ENCODE measurements at places on chromosomes 13 and 19.

GRCh38 chr13:52136763-52137162 lies 7.9 kb upstream of the NEK5 start:
- DNase-seq: no peak

- DNase-seq: no peak
Observed at GRCh38 chr13:61415749-61416148, at the start of gene PCDH20. PCDH20 (minus strand) TSS chr13:61415849; CDS start chr13:61415158, 691 bp downstream.

GRCh38 chr13:80011448-80012212 lies 329.3 kb downstream of the SPRY2 start:
- DNase-seq: no peak

GRCh38 chr19:4519521-4520277 lies 1.4 kb upstream of the PLIN4 start:
- DNase-seq: no peak

- DNase-seq: no peak
Observed at GRCh38 chr13:80778297-80778696, 437.4 kb upstream of the SPRY2 start.

DNA sequence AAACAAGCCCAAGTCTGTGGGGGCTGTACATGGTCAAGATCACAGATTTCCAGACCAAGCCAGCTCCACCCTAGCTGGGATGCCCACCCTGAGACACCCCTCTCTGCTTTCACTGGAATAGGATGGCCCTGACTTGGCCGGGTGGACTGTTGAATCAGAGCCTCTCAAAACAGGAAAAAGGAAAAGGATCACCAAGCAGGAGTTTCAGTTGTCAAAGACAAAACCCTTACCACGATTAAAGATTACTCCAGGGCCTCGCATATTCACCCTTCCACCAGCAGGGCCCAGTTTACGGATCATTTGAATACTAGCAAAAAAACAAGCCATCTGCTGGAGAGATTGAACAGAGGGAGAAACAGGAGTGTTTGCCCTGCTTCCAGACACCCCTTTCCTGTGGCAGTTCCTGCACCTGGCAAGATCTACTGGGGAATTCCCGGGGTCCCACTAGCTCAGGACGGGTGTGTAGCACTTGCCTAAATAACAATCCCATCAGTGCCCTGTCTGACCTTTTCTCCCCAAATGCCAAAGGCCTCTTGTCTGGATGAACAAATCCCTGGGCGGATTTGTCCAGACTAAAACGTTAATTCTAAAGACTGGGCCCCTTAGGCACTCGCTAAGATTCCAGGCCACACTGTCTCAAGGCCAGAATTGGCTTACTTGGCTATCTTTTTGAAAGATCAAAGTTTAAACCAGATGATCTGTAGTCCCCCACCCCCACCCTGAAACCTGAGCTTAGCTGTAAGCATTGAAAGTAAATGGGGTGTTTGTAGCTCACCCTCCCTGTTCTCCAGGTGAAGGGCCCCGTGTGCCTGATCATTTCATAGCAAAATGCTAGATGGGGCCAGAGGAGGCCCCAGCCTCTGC lies 38.4 kb downstream of the ACTN4 start:
- DNase-seq: no peak

GRCh38 chr13:106385654-106386053 lies 149.8 kb downstream of the EFNB2 start:
- DNase-seq: no peak

GRCh38 chr19:9768175-9769112 lies at the start of gene ZNF846:
ZNF846 (minus strand) TSS chr19:9768738; CDS start chr19:9764950, 3,788 bp downstream.
- peak; percentile 89 for DNase-seq

DNA sequence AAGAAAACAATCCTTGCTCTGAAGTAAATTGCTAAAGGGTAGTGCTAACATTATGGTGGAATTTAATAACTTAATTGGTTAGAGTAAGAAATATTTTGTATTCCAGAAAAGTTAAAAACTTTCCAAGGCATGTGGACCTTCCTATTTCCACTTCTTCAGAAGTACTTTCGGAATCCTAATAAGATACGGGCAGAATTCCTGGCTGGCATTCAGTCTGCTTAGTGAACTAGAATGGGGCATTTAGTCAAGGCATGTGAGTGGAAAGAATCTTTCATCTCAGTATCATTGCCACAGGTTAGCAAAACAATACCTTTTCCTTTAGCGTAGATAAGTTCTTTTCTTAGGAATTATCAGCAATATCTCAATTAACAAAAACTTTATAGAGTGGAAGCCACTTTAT lies 85.1 kb downstream of the TNFRSF19 start:
- DNase-seq: no peak

GRCh38 chr19:5484398-5485285 lies 29.4 kb downstream of the ZNRF4 start:
- no peak for DNase-seq

- no peak for DNase-seq
Observed at GRCh38 chr13:25118378-25118905, 22.5 kb downstream of the PABPC3 start.

DNA sequence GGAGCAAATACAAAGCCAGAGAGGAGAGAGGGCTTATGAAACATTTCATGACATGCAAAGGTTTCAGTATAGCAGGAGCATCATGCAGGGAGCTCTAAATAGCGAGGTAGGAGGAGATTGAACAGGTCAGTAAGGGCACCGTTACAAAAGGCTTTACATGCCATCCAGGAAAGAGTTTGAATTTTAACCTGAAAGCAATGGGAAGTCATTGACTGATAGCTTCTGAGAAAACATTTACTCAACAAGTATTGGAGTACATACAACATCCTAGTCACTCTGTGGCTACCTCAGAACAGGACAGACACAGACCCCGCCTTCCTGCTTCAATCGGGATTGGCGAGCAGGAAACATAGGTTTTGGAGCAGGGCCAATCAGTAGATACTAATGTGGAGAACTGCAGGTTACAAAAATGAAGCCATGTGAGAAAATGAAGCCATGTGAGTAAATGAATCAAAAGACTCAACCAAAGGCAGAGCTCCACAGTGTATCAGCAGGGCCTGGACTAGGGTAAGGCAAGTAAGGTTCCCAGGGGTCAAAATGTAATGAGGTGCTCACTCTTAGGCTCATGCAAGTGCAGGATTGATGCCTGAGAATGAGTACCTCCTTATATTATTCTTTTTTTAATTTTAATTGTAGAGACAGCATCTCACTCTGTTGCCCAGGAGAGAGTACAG lies 46.8 kb upstream of the FNDC3A start:
- DNase-seq: no peak

DNA sequence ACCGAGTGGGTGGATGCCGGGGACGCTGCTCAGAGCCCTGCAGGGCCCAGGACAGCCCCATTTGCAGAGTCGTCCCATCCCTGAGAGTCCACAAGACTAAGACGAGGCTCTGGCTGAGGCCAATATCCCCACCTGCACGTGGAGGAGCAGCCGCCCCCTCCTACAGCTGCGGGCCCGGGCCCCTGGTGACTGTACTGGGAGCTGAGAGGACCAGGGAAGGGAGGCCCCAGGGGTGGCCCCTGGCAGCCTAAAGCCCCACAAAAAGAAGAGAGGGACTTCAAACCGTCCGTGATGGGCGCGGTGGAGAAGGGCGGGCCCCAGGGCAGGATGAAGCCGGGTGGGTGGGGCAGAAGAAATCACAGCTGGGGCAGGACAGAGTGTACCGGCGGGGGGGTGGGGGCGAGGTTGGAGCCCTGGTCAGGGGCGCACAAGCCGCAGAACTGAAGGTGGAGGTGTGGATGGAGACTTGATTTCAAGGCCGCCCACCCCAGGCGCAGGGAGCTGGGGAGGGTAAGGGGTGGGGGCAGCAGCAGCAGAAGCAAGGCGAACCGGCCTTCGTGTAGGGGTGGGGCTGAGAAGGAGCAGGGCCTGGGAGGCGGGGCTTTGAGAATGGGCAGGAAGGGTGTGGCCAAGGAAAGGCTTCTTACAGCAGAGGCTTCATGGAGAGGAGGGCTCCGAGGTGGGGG lies 12.9 kb downstream of the CFD start:
- no peak for DNase-seq

- no peak for DNase-seq
Observed at GRCh38 chr13:64556376-64556775, 2673.8 kb downstream of the PCDH9 start.

- no peak for DNase-seq
Observed at GRCh38 chr19:5016781-5017180, 47.9 kb downstream of the KDM4B start.

- no peak for DNase-seq
Observed at GRCh38 chr19:54302257-54302656, 10.7 kb downstream of the LILRA5 start.

- DNase-seq: no peak
Observed at GRCh38 chr19:32555786-32556185, 25.2 kb upstream of the PDCD5 start.

GRCh38 chr19:1042689-1043511 lies 3.0 kb downstream of the ABCA7 start:
- no peak for DNase-seq

DNA sequence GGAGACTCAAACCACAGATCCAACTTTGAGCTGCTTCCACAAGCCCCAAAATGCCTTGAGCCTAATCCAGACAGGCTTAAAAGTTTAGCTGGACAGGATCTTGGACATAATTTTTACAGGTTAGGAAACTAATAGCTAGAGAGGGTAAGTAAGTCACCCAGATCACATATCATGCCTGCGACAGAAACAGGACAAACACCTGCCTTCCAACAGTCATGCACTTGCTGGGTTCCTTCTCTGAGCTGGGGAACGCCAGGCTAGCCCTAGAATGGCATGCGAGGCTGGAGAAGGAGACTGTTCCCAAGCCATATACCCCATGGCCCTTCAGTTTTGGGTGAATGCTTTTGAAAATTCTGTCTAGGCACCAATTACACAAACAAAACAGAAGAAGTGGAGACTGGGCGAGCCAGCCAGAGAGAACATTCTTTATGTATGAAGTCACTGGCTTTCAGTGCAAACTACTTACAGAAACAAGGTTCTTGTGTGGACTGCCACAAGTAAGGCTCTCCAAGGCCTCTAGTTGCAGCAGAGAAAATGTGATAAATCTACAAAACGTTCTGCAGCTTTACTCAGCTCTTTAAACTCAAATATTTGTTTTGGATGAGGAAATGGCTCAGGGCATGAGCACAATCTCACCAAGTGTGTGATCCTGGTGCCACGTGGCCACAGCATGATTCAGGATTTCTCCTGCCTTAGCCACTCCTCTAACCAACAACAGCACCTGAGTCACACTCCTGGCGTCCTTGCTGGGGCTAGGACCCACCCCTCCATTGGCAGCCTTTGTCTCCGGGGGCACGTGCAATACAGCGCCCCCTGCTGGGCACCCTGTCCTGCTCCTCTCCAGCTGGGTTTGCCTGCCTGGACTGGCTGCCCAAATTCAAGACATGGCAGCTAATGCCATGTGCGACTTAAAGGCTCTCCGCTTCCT lies 73.4 kb upstream of the UBL3 start:
- peak; percentile 68 for DNase-seq

GRCh38 chr13:110445183-110445582 lies 116.3 kb downstream of the RAB20 start:
- no peak for DNase-seq

- DNase-seq: no peak
Observed at GRCh38 chr19:58531034-58531840, 11.6 kb upstream of the ZBTB45 start.

Measured in right renal pelvis (tissue), 4 donors.